Osteocyte (in vitro differentiated cells): ENCODE measurements at places on chromosomes 7 and 10. TPM values are rescaled to one million over a fixed set of nuclear protein-coding genes. Genes with fewer than 3 reads are reported as not detected.

PPIA gene
- total RNA-seq, result 1,265 and 1,344 TPM in 2 replicates

MYL10 gene
- total RNA-seq, result 0.52 TPM in 1 of 2 replicates, not detected in the other

DNA sequence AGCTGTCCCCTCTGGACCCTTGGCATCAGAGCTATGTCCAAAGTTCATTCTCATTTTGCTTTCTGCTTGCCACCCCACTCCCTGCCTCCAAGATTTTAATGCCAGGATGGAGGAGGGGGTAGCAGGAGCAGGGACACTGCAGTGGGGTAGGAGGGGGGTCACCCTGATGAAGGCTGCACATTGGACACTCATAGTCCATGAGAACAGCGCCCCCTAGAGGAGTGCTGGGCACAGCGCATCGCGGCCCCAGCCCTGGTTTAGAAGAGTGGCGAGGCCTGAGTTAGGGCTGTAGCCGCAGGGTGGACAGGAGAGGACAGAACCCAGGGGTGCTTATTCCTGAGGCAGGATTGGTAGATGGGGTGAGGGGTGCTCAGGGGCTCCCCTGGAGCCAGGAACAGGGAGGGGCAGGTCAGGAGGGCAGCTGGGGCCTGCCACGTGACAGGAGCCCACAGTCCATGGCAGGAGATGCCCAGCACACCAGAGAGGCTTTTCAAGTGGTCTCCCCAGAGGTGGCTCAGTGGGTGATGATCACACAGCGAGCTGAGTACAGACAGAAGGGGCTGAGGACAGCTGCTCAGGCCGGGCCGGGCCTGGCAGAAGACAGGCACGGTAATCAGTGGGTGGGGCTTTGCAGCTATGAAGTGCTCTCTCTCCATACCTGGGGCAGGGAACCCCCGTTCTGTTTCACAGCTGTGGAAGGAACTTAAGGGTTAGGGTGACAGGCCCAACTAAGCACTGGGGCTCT is 71.4 kb downstream of the NEURL1 start:
- no peak for DNase-seq
- no peak overlapping the region for H3K4me3 ChIP-seq
- peaks cover 9% of the 10 kb centered on the region for H3K4me1 ChIP-seq
- H3K36me3 ChIP-seq, result no peaks in the 10 kb centered on the region
- no peak overlapping the region for H3K27ac ChIP-seq
- peaks cover 26% of the 10 kb centered on the region for H3K27me3 ChIP-seq

DNA sequence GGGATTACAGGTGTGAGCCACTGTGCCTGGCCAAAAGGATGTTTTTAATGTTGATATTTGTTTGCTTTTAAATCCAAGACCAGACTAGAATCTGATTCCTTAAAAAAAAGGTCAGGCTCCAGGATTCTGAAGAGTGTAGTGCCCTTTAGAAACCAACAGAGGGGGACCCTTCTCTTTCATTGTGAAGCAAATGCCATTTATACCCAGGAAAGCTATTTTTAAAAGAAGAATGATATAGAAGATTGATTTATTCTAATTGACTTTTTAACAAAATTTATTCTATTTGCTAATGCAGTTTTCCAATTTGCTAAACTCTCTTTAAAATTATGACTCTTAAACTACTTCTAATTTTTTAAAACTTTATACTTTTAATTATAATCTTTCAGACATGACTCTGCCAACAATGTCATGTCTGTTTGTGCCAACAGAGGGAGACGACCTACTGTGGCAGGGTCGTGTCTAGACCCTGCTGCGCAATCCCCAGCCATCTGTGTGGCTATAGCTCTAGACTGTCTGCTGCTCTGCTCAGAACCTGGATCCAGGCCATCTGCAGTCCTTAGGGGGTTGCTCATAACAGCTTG is 201.0 kb upstream of the IMMP2L start:
- H3K27ac ChIP-seq, result peak overlapping the region; percentile 10
- H3K36me3 ChIP-seq, result peaks cover 21% of the 10 kb centered on the region
- H3K4me3 ChIP-seq, result no peak overlapping the region
- no peaks in the 10 kb centered on the region for H3K27me3 ChIP-seq
- H3K4me1 ChIP-seq, result peaks cover 25% of the 10 kb centered on the region
- DNase-seq, result no peak
